ENCODE measurements at places on chromosomes 7 and 10. TPM values are rescaled to one million over a fixed set of nuclear protein-coding genes. Genes with fewer than 3 reads are reported as not detected.

Gene DPP6
- total RNA-seq, result 0.06 TPM

Gene PPP1R17
- not detected for total RNA-seq

Gene EDRF1
- total RNA-seq, result 12.1 TPM

Gene BLNK
- total RNA-seq, result 5.6 TPM

Gene OAT
- 38.7 TPM for total RNA-seq

Gene ZNF804B
- not detected for total RNA-seq

Gene ZNF365
- total RNA-seq, result 0.39 TPM

DNA sequence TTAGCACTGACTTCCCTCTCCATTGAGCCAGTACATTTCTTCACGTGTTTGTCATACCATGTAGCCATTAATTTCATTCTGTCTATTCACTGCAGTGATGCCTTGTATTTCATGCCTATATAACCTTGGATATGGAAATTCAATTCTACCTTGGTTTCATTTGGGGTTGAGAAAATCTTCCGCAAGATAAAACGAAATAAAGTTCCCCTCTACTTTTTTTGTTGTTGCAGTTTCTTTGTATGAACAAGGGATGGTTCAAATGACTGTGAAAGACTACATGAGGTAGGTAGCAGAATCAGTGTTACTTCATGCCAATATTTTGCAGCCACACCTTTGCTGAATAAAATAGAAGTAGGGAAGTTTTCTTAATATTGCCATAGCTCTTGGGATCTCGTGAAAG lies 55.6 kb downstream of the ITPRID1 start:
- no peaks in the 10 kb centered on the region for H3K4me1 ChIP-seq
- H3K27me3 ChIP-seq, result no peaks in the 10 kb centered on the region
- DNase-seq, result no peak
- H3K4me3 ChIP-seq, result no peak overlapping the region
- no peaks in the 10 kb centered on the region for H3K36me3 ChIP-seq

- H3K4me1 ChIP-seq, result no peaks in the 10 kb centered on the region
- no peaks in the 10 kb centered on the region for H3K36me3 ChIP-seq
- no peaks in the 10 kb centered on the region for H3K27me3 ChIP-seq
- H3K4me3 ChIP-seq, result no peak overlapping the region
- DNase-seq, result no peak
Measured at GRCh38 chr10:2252096-2252495, 514.8 kb upstream of the ADARB2 start.

DNA sequence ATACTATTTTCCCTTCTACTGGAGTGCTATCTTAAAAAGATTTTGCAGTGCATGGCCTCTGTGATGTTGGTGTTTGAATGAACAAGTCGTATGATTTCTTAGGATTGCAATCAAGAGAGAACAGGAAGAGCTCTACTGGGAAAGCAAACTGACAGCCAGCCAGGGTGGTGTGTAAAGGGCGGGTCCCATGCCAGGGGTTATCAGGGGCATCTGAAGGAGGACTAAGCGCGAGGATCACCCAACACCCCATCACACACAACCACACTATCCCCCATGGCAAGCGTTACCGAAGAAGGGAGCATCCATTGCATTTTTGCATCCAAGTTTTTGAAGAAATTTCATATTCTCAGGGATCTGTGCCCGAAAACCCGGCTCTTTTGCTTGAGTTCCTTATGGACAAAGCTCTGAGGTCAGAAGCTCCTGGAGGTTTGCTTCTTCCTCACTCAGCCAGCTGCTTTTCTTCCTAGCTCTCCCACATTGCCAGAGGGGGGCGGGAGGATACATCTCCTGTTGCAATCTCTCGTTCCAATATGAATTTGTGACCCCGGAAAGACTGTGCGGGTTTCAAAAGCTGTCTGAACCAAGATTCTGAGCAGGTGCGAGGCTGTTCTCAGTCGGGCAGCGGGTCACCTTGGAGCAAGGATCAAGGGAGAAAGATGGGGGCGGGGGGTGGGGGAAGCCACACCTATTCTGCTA lies 5.2 kb downstream of the NEUROD6 start:
- peaks cover 11% of the 10 kb centered on the region for H3K27me3 ChIP-seq
- no peaks in the 10 kb centered on the region for H3K36me3 ChIP-seq
- no peaks in the 10 kb centered on the region for H3K4me1 ChIP-seq

DNA sequence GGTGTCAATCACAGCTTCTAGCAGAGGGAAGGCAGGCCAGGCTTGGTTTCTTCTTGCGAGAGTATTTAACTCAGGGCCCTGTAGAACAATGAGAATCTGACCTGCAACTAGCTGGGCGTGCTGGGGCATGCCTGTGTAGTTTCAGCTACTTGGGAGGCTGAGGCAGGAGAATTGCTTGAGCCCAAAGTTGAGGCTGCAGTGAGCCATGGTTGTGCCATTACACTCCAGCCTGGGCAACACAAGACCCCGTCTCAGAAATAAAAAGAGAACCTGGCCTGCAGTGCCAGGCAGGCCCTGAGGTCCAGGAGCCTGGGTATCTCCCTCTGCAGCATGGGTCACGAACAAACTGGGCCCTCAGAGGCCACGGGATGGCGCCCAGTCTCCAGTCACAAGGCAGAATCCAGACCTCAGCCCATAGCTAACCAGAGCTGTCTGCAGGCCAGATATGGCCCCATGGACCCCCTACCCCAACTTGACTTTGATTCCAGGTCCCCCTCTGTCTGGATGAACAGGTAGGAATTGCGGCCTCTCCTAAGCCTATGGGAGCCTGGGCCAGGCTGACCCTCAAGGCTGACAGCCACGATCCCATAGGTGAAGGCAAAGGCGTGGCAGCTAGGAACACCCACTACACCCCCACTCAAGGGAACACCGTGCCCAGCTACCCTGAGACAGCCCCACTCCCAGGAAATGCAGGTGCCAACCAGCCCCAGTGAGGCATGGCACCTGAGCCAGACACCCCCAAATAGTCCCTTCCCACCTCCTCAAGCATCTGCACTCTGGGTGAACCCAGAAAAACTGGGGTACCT lies 102.7 kb upstream of the TNRC18 start:
- no peaks in the 10 kb centered on the region for H3K27me3 ChIP-seq
- peaks cover 49% of the 10 kb centered on the region for H3K36me3 ChIP-seq
- peak; percentile 44 for DNase-seq
- peak overlapping the region; percentile 100 for H3K27ac ChIP-seq
- peak overlapping the region; percentile 100 for H3K4me3 ChIP-seq

DNA sequence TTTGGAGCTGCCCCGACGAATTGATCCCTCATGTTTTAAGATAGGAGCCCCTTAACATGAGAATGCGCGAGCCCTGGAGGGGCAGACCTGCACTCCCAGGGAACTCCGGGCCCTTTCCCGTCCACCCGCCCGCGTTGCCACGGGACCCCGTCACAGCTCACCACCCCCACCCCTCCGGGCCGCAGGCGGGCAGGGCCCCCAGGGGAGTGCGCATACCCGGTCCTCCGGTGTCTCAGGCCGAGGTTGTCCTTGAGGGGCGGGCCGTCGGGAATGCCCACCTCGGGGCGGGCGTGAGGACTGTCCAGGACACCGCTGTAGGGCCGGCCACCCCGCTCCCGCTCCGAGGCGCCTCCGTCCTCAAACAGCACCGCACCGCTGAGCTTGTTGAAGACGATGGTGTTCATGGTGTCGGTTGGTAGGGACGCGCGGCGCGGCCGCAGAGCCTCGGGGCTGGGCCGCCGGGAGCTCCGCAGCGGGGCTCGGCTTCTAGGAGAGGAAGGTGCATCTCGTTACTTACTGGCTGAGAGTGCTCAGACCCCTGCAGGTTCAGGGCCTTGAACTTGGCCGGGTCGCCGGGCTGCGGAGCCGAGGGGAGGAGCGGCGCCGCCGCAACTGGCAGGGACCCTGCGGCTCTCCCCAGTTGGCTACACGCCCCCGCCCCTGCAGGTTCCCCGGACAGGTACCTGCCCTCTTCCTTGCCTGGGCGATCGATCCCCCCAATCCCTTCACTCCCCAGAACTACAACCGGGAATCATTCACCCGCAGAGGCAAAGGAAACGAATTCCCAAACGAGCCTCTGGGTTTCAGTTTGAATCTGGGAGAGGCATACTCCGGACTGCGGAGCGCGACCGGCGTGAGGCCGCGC lies 2.4 kb downstream of the MKX start:
- peaks cover 50% of the 10 kb centered on the region for H3K4me1 ChIP-seq
- H3K27ac ChIP-seq, result peak overlapping the region; percentile 43
- H3K4me3 ChIP-seq, result peak overlapping the region; percentile 60
- no peaks in the 10 kb centered on the region for H3K36me3 ChIP-seq

DNA sequence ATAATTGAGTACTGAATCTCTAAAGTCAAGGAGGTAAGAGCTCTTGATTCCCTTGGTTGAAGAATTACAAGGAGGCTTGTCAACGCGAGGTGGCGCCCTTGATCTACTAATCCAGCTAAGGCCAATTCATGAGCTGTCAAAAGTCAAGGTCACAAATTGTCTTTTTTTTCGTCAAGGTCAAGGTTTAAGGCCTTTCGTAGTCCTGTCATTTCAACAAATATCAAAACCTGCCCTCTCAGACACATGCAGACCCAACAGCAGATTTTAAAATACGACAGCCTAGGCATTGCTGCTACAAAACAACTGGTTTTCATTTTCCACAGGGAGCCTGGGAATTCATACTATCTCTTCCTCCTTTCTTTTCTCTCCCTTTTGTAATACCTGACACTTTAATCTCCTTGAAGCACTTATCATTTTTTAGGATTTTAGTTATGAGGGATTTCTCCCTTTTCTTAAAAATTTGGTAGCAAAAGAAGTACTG lies 3.6 kb downstream of the HOXA13 start:
- peaks cover 11% of the 10 kb centered on the region for H3K4me1 ChIP-seq
- no peaks in the 10 kb centered on the region for H3K36me3 ChIP-seq
- H3K27me3 ChIP-seq, result peaks cover 93% of the 10 kb centered on the region
- no peak for DNase-seq
- H3K4me3 ChIP-seq, result no peak overlapping the region

GRCh38 chr7:136588216-136588615 lies 280.2 kb upstream of the CHRM2 start:
- no peaks in the 10 kb centered on the region for H3K27me3 ChIP-seq
- no peak overlapping the region for H3K4me3 ChIP-seq
- no peaks in the 10 kb centered on the region for H3K36me3 ChIP-seq

- no peaks in the 10 kb centered on the region for H3K4me1 ChIP-seq
- H3K4me3 ChIP-seq, result no peak overlapping the region
- H3K36me3 ChIP-seq, result no peaks in the 10 kb centered on the region
- no peak overlapping the region for H3K27ac ChIP-seq
- no peak for DNase-seq
Measured at GRCh38 chr7:64838691-64839090, 44.5 kb downstream of the ZNF138 start.
